ENCODE measurements at places on chromosomes 12 and 14. TPM values are rescaled to one million over a fixed set of nuclear protein-coding genes. Genes with fewer than 3 reads are reported as not detected.

Gene TSHR
- total RNA-seq = not detected

Gene DPPA3
- total RNA-seq = not detected

Gene SEC23A
- 156 TPM for total RNA-seq

Gene NFE2
- total RNA-seq = not detected

Gene TGM1
- total RNA-seq = 3.9 TPM

Gene ASB2
- not detected for total RNA-seq

Gene DTX1
- 0.14 TPM for total RNA-seq

Gene RTN1
- total RNA-seq = 0.29 TPM

DNA sequence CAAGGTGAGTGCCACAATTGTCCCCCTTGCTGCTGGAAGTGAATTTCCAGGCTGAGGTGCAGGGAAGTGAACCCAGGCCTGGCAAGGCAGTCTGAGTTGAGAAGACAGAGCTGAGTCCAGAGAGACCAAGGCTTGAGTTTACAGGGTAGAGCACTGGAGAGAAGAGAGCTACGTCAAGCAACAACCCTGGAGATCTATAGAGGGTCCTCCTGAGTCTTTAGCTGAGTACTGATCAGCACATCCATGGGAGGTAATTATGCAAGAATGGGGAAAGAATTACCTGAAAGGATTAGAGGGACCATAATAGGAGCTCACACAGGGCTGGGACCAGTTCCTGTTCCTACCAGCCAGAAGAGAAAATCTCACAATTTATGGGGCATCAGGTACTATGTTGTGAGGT lies 190.7 kb downstream of the NEDD1 start:
- no peak for DNase-seq

DNA sequence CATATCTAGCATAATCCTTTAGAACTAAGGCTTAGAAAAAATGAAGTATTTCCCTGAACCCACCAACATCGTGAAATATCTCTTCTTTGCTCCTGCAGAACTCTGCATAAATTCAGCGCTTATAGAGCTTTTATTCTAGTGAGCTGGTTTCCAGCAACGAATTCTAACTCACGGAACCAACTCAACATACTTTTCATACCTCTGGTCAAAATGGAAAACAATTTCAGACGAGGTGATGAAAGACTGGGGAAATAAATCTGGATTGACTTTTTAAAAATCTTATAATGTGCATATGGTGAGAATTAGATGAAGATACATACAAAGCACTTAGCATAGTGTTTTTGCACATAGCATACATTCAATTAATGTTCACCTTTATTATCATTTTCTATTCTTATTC lies 62.6 kb upstream of the BBS10 start:
- no peak for DNase-seq

DNA sequence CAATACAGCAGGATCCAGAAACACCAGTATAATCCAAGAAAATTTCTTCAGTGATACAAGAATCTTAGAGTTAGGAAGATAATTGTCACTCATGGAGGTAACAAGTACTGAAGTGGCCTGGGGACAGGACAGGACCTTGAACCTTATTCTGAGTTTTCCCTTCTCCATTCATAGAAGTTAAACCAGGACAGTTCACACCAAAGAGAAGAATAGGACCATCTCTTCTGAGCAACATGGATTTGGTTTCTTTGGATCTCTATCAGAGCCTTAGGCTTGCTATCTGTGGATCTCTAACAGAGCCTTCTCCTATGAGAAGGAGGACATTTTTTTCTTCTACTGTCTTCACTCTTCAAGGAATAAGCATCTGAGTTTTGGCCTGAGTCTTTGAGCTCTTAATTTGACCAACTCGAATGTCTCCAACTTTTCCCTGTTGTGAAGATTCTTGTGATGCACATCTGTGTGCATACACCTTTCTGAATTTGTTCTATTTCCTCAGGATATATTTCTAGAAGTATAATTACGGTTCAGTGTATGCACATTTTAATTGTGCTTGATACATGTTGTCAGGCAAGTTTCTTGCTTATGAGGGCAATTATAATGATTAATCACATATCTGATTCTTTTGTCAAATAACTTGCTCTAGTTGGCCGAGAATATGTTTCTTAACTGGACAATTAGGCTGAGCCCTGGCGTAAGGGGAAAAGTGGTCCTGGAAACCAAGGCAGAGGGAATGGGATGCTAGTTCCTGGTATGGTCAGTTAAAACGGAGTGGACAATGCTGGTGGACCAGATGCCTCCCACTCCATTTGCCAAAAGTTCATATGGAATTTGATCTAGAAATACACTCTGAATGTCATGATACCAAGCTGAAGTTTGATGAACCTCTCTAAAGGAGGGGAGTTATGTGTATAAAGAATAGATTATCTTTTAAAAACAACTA lies 6.6 kb downstream of the KRT6A start:
- DNase-seq = no peak

DNA sequence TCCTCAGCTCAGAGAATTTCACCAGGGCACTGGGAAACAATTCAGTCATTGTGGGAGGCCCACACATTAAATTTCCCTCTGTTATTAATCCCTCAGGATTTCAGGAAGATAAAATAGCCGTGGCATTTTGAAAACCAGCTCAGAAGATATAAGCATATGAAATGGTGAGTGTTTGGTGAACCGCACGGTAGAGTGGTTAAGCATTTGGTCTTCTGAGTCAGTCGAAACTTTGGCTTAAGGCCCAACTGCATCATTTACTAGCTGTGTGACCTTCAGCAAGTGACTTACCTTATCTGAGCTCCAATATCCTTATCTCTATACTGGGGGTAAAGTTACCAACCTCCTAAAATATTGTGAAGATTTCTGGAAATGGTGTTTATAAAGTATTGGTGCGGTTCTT lies 5.2 kb upstream of the VRK1 start:
- no peak for DNase-seq

DNA sequence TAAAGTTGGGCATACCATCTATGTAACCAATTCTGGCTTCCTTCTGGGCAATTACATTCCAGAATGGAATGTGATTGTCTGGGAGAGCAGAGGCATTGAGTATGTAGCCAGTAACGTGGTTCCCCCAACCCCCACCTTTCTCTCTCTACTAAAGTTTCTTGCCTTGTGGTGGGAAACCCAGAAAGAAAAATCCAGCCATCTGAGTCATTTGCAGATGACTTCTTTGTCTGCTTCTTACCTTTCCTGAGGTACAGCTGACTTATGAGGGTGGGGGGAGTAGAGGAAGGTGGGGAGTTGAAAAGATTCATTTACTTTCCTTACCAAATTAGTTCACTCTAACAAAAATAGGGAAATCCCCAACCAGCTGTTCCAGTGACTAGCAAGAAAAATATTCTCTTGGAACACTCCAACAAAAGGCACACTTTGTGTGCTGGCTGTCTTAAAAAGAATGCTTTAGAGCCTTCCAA lies 112.1 kb upstream of the FRMD6 start:
- peak; percentile 82 for DNase-seq

DNA sequence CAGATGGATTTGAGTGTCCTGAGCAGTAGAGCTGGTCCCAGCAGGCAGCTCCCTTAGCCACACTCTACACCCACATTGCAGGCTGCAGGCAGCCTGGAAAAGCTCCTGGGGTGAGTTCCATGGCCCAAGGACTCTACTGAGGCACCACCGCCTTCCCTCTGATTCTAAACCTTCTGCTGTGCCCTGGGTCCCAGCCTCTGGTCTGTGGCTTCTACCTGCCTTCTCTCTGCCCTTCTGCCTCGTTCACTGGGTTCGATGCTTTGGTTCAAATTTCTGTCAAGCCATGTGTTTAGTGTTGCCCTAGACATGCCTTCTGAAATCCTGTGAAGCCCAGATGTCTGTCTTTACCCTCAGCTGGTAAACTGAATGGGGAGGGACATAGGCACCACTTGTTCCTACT lies 1.5 kb upstream of the FGF6 start:
- no peak for DNase-seq

DNA sequence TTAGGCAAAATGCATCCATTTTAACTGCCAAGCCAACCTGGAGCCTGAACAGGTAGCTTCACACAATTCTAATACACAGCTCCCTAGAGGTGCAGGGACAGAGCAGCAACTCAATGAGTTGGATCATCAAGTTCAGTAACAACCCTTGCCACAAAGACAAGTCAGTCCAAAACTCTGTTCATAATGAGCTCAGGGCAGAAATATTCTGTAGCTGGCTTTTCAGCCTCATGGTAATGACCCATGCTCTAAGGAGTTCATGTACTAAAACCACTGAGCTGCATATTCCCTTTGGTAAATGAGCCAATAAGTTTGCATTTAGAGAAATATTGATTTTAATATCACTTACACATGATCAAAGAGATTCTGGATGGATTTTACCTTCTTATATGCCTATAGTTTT lies 316.1 kb downstream of the SEC23A start:
- no peak for DNase-seq

DNA sequence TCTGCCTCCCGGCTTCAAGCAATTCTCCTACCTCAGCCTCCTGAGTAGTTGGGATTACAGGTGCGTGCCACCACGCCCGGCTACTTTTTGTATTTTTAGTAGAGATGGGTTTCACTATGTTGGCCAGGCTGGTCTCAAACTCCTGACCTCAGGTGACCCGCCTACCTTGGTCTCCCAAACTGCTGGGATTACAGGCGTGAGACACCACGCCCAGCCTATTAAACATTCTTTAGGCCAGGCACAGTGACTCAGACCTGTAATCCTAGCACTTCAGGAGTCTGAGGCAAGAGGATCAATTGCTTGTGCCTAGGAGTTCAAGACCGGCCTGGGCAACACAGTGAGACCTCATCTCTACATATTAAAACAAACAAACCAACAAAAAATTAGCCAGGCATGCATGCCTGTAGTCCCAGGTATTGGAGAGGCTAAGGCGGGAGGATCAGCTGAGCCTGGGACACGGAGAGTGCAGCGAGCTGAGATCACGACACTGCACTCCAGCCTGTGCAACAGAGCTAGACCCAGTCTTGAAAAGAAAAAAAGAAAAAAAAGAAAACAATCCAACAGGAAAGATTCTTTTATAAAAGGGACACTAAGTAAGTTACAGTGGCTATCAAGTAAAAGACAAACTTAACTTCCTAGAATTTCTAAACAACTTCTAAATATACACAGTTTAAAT lies 70.2 kb downstream of the HECTD1 start:
- no peak for DNase-seq

GRCh38 chr12:68180792-68181744 lies 21.5 kb upstream of the IFNG start:
- DNase-seq = no peak

GRCh38 chr12:95322326-95322725 lies 104.7 kb downstream of the VEZT start:
- DNase-seq = no peak

DNA sequence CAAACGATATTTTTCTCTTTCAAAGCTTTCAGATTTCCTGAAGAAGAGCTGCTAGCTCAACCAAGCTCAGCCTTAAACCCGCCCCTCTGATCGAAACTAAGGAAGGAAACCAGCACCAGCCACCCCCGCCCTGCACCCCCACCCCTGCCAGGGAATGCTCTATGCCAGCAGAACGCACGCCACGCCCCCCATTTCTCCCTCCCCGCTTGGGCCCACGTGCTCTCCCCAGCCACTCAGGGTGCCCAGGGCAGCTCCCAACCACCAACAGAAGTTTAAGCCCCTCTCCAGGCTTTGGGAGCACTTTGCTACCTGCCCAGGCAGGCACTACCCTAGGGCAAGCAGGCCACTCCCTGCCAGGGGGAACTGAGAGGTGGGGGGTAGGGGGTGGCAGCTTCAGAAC lies 18.8 kb upstream of the KRT78 start:
- DNase-seq = peak; percentile 42

- no peak for DNase-seq
These were observed 7.8 kb upstream of the SP7 start for GRCh38 chr12:53343969-53344368.

- DNase-seq = no peak
These were observed 231.8 kb upstream of the NPAS3 start for GRCh38 chr14:32706721-32707519.

All from endothelial cell of umbilical vein (primary cell).